G401 (cell line): ENCODE measurements at places on chromosomes 5 and 9.

GRCh38 chr5:68544648-68545552, 329.3 kb downstream of the PIK3R1 start:
- no peak for DNase-seq

DNA sequence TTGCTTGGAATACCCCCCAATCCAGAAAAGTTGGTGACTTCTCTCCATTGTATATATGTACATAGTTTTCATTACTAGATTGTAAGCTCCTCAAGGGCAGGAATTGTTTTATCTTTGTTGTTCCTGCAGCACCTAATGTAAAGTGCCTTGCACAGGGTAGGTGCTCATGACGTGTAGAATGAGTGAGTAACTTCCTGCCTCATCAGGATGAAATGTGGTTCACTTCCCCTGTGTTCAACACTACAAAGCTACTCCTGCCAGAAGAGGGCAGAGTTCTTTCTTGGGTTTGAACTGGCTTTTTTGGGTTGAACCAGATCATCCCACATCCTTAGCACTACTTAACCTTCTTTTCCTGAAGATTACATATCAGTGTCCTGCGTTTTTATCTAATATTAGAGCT, 23.9 kb downstream of the GTF3C4 start:
- DNase-seq: no peak

GRCh38 chr9:131319486-131319885, 30.0 kb downstream of the PLPP7 start:
- DNase-seq: no peak

GRCh38 chr9:115333277-115334070, 215.5 kb upstream of the TNC start:
- DNase-seq: no peak

- DNase-seq: no peak
Observed at GRCh38 chr9:110087605-110088004, 120.4 kb downstream of the C9orf152 start.

DNA sequence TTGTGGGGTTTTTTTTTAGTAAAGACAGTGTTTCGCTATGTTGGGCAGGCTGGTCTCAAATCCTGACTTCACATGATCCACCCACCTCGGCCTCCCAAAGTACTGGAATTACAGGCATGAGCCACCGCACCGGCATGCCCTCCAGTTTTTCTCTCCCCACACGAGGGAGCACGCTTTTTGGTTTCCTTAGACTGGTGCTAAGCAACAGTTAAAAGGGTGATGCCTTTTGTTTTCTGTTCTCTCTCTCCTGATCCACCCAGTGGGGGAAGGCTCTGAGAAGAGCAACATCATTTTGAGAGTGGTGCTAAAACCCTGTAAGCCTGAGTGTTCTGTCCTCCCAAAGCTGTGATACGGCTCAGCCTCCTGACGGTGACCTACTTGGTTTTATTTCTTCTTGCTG, 146.6 kb downstream of the MAN2A1 start:
- no peak for DNase-seq

GRCh38 chr5:114830114-114830513, 339.6 kb downstream of the TRIM36 start:
- DNase-seq: no peak

DNA sequence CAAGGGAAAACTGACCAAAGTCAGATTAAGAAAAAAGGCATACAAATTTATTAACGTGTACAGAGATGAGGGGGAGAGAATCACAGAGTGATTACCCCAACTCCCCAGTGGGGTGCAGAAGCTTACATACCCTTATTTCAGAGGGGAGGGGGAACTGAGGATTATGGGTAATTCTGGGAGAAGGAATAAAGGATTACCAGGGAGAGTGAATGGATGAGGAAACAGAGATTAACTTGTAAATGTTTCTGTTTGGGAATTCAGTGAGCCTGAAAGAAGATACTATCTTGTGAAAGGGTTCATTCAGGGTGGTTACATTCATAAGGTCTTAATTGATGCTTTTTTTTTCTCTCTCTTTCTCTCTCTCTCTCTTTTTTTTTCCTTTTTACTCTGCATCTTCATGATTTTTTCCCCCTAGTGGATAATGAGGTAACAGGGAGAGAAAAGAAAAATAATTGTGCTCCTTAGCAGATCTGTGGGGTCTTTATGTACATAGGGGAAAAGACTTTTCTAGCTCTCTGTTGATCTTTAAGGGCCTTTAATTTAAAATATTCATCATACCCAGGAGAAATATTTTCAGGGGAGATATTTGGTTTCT, 49.4 kb downstream of the TARS1 start:
- DNase-seq: no peak

- DNase-seq: peak; percentile 97
Observed at GRCh38 chr5:167631191-167631590, 660.3 kb upstream of the WWC1 start.

DNA sequence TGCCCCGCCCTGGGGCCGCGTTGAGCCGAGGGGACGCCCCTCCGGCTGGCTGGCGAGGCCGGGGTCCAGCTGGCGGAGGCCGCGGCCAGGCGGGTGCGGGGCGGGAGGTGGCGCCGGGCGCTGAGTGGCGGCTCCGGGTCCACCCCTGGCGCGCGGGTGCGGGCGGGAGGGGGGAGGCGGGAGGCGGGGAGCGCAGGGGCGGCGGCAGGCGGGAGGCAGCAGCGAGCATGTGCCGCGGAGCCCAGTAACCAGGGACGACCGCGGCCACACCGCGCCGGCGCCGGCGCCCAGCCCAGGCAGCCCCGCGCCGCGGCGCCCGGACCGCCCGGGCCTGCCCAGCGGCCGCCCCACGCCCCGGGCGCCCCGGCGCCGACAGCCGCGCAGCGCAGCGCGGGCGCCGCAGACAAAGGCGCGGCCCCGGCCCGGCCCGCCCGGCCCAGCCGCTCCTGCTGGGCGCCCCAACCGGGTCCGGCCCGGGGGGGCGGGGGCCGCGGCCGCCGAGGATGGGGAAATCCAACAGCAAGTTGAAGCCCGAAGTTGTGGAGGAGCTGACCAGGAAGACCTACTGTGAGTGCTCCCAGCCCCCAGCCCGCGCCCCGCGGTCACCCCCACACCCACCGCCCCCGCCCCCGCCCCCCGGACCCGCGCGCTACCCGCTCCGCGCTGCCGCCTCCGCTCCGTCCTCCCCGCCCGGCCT, at the start of gene NCS1:
Gene NCS1 (plus strand): TSS at position 244 of the 697 bp plus-strand sequence. CDS start 260 bp downstream, at position 504.
- peak; percentile 78 for DNase-seq

DNA sequence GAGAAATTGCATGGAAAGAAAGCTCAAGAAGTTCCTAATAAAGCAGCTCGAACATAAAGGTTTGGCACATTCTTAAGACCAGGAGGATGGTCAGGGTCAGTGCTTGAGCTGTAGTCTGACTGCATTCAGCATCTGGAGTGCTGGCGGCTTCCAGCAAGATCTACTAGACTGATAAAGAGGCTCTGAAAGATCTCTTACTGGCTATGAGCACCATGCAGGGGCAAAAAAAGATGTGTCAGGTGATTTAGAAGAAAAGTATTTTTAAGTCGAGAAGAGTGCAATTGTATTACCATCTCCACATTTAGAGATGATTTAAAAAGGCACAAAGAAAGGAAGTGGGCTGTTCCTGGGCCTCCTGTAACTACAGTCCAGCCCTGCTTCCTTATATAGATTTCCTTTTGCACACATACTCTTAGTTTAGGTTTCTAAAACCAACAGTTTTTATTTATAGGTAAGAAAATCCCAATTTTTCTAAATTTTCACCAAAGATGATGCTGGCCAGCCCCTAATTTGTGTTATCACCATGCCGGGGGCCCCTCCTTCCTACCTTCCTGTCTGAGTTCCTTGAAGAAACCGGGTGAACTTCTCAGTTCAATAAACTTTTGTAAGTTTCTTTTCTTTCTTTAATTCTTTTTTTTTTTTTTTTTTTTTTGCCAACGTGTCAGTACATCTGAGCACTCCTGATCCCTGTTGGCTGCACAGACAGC, 65.9 kb upstream of the PLPP1 start:
- DNase-seq: peak; percentile 16

DNA sequence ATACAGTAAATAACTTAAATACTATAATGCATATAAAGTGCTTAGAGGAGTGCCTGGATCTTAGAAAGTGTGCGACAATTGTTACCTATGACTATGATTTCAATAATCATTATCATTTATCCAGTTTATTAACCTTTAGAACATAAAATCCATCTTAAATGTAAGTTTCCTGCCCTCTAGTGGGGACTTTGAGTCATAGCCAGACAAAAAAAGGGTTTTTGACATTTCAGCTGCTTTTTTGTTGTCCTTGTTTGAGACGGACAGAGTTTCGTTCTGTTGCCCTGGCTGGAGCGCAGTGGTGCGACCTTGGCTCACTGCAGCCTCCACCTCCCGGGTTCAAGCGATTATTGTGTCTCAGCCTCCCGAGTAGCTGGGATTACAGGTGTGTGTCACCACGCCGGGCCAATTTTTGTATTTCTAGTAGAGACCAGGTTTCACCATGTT, 9.7 kb upstream of the C9orf152 start:
- peak; percentile 39 for DNase-seq

DNA sequence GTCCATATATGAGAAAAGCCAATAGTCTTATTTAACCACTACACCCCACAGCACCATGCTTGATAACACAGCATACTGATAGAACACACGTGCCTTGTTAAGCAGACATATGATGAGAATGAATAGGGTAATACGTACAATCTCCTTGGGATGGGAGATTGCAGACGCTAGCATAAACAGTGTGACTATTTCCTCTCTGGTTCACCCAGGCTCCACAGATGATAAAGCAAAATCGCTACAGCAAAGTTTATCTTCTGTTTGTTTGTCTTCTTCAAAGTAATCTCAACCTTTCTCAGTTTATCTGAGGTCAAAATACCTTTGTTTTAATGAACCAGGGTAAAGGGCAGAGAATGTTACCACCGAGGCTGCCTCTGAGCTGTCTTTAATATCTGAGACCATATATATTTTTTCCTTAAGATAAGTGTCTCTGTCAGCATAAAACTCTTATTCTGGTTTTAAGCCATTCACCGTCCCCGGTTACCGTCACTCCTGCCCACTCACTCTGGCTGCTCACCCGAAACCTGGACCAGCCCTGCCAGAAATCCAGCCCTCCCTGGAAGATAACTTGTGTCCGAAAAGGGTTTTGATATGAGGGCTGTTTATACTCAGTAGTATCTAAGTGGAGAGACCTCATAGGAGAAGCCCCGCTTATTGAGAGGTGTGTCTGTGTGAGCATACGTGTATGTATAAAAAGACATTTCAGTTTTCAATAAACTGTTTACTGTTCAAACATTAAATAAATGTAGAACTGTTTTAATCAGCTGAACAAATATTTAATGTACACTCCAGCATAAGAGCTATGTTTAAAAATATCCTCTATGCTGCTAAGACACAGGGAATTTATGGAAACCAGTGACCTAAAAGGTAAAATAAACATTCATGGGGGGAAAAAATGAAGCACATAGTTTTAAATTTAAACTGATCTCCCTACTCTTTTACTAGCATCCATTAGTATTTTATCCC, 465.4 kb downstream of the RASEF start:
- no peak for DNase-seq

- no peak for DNase-seq
Observed at GRCh38 chr5:57332361-57332760, 150.2 kb downstream of the ACTBL2 start.

DNA sequence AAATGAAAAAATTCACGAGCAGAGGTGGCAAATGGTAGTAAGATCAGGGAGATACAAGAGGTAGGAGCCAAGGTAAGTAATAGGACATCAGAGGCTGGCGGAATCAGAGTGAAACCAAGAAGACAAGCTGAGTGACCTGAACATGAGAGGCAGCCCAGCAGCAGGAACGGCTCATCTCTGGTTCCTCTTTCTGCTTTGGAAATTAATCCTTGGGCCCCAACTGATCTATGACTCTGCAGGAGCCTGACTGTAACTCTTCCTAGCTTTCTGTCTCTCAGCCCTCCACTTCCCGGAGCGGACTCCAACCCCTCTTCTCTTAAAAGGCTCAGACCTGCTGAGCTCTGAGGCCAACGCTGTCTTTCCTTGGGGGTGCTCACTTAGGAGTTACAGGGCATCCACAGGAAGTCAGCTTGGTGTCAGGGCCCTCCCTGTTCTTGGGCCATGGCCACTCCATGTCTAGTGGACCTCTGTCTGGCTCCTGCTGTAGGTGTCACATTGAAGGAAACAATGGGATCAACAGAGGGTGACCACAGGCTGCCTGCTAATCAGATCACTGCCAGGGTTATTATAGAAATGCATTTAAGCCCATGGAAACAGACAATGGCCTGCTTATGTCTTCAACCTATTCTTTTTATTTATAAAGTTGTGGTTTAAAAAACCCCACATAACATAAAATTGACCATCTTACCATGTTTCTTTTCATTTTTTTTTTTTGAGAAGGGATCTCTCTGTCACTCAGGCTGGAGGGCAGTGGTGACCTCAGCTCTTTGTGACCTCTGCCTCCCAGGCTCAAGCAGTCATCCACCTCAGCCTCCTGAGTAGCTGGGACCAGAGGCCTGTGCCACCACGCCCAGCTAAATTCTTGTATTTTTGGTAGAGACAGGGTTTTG, 22.5 kb upstream of the SHB start:
- DNase-seq: no peak

GRCh38 chr9:134505032-134505431, 136.6 kb upstream of the COL5A1 start:
- no peak for DNase-seq

GRCh38 chr9:86202338-86202882, 57.0 kb downstream of the C9orf153 start:
- peak; percentile 30 for DNase-seq

- no peak for DNase-seq
Observed at GRCh38 chr9:95045751-95046150, 271.8 kb downstream of the FANCC start.

DNA sequence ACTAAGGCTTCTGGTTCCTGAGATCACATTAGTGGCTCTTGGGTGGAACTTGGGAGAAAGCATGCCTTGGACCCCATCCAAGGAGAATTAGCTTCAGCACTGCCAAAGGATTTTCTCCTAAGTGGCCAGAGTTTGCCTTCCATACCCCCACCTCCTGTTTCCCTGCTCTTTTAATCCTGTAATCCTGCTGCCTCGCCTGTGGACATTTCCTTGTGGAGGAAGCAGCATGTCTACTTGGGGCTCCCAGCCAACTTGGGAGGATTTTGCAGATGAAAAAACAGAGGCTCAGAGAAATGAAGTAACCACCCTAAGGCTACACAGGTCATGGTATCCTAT, 1.6 kb downstream of the ARSI start:
- no peak for DNase-seq

DNA sequence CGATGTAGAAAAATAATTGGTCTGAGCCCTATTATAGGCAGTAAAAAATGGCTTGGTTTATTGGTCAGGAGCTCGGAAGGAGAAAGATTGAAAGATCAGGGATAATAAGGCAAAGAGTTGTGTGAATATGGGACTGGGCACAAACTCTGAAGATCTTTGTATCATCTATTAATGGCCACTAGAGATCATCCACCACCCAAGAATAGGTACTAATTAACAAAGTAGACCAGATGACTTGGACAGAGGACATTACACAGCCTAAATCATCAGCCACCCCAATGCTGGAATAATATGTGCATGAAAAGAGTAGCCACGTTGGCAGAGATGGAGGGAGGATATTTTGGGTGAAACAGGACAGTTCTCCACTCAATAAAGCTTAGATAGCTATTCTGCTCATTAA, 364.1 kb downstream of the EFNA5 start:
- no peak for DNase-seq

- DNase-seq: no peak
Observed at GRCh38 chr9:83537331-83538171, 650 bp downstream of the FRMD3 start.
